ENCODE measurements at places on chromosomes 5 and 9.

DNA sequence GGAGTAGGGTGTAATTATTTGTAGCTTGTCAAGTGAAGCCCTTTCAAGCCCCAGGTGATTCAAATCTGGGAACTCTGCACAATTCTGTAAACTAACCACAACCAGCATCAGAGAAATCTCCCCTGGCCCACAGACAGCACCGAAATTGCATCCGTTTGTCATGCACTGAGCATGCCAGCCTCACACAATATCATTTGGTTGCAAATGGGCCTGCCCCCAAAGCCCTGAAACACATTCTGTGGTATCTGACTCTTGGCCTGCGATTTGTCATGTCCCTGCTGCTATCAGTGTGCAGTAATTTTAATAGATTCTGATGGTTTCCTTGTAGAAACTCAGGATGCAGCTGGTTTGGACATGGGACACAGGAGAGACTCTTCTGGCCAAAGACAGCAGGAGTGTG lies 35.3 kb downstream of the SNX24 start:
- DNase-seq, result no peak

DNA sequence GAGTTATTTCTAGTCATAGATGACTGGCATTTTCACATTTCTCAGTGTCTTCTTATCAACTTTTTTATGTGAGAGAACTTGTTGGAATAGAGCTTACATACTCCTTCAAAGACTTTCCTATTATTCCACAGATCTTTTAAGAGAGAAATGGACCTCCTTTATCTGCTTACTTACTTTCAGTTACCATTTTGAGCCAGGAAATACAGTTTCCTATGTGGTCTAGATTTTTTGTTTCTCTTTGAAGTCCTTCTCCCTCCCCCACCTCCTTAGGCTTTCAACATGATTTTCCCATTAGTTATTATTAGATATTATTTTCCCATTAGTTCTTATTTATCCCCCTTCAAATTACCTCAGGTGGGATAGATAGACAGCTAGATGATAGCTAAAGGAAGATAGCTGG lies 289.1 kb upstream of the ITGA1 start:
- no peak for DNase-seq

DNA sequence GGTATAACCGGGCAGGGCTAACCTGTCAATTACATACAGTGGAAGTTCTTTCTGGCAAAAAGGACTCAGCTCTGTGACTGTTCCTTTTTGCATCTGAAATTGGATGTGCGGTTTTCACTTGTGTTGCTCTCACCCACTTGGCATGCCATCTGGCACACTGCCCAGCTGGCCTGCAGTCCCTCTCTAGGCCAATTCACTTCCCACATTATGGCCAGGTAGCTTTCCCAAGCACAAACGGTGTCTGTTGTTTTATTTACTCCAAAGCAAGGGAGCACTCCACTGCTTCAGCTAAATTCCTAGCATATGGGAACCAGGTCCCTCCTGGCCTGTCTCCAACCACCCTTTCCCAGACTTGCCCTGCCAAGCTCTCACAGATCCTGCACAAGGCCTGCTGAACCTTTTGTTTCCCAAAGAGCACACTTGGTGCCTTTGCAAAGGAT lies 132.5 kb downstream of the SEMA6A start:
- no peak for DNase-seq

GRCh38 chr5:128083811-128084227 lies 253 bp downstream of the SLC12A2 start:
- no peak for DNase-seq

DNA sequence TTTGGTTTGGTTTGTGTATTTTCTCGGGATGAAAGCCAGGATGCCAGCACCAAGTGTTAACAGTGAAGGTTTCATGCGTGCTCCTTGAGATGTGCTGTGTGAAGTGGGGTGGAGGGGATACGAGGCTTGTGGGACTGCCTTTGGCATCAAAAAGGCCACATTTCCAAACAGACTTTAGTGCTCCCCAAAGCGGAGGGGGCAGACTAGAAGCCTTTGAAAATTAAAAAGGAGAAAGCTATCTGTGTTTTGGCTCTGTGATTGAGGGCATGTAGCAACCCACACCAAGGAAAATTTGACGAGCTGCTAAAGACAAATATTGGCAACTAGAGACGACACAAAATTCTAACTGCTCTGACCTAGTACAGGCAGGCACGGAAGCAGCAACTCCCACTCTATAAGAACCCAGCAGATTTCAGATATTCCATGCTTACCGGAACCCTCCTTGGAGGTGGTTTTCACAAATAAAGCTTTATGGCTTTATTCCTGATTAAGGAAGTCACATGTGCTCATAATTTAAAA lies 154.5 kb downstream of the ARSB start:
- no peak for DNase-seq

- no peak for DNase-seq
Observed at GRCh38 chr5:150077996-150078801, 8.2 kb downstream of the CSF1R start.

GRCh38 chr5:55459572-55459971 lies 75.2 kb downstream of the PLPP1 start:
- DNase-seq, result no peak

DNA sequence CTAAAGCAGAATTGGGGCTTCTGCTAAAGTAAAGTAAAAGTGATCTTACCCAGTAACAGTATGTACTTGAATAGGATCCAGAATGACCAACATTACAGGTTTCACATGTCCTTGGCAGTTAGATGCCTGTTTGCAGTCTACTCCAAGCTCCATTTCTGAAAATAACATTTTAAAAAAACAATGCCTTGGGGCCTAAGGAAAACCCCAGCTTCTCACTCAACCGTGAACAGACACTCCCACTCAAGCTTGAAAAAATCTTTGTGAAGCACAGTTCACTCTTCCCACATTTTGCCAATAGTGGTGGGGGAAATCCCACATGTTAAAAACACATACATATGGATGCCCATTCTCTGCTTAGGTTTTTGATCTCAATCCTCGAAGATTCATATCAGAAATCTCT lies 304.1 kb downstream of the ARRDC3 start:
- no peak for DNase-seq

DNA sequence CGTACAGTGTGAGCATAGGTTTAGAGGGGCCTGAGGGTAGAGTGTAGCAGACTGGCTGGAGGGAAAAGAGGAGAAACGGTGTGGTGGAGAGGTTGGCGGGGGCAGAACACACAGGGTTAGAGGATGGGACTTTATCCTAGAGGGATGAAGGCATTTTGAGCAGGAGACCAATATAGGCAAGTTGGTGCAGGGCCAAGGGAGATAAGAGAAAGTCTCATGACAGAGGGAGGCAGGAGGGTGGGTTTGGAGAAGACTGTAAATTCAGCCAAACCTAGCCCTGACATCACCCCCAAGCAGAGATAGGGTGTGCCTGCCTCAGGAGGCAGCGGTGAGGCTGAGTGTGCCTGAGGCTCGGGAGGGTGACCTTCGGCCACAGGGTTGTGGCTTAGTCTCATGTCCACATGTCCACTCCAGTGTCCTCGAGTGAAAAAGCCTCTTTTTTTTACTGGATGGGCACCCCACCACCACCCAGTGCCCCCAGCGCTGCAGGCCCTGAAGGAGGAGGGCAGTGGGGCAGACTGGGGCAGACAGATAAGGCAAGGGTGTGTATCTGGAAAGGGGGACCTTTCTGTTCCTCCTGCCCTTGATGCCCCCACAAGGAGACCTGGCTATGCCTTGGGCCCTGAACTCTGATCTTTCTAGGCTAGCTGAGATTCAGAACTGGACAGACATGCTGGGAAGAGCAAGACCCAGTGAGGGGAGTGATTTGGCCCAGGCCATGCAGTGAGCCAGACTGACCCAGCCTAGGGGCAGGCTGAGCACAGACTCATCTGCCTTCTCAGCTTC lies 108.7 kb downstream of the RGS3 start:
- DNase-seq, result no peak

DNA sequence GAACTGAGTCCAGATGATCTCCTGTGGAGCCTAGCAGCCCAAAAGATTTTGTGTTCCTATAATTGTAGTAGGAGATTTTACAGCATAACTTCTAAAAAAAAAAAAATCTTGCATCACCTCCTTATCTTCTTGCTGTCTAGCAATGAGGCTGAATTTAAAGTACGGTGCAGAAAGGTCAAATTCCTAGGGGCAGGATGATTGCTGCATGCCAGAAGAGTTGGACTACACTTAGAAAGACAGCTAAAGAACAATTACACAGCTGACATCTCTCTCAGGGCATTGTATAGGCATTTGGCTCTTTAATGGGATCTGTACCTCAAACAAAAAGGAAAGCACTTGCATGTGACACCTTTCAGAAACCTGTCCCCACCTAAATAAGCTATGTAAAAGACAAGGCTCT lies 443.2 kb downstream of the HCN1 start:
- DNase-seq, result no peak

- DNase-seq, result no peak
Observed at GRCh38 chr5:1895739-1896420, 13.2 kb upstream of the IRX4 start.

DNA sequence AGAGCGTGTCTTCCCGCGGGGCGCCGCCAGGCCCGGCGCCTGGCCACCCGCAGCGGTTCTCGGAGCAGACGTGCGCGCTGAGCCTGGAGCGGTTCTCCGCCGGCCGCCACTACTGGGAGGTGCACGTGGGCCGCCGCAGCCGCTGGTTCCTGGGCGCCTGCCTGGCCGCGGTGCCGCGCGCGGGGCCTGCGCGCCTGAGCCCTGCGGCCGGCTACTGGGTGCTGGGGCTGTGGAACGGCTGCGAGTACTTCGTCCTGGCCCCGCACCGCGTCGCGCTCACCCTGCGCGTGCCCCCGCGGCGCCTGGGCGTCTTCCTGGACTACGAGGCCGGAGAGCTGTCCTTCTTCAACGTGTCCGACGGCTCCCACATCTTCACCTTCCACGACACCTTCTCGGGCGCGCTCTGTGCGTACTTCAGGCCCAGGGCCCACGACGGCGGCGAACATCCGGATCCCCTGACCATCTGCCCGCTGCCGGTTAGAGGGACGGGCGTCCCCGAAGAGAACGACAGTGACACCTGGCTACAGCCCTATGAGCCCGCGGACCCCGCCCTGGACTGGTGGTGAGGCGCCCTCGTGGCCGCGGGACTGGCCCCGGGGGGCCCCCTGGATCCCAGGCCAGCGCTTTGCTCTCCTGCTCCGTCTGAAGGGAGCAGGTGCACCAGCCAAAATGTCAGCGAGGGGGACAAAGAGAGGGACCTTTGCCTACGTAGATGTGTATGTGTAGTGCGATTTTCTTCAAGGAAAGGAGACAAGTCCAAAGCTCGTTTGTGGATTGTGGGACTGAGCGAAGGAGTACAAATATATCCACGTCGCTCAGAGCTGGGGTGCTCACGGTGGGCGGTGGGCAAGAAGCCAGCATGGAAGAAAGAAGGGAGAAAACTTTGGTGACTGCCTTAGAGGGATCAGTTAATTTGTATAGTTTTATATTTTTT lies 19.5 kb downstream of the BTNL9 start:
- no peak for DNase-seq

GRCh38 chr5:73317523-73317922 lies 131.1 kb downstream of the FOXD1 start:
- no peak for DNase-seq

GRCh38 chr9:134888603-134889190 lies 8.1 kb downstream of the FCN2 start:
- DNase-seq, result no peak
